ENCODE measurements at places on chromosomes 4 and X. TPM values are rescaled to one million over a fixed set of nuclear protein-coding genes. Genes with fewer than 3 reads are reported as not detected.

GAK gene
- total RNA-seq: 52.4 TPM

IL1RAPL2 gene
- total RNA-seq: not detected

COL25A1 gene
- total RNA-seq: 7.8 TPM

ABRAXAS1 gene
- 25.6 TPM for total RNA-seq

CLDN34 gene
- total RNA-seq: 0.66 TPM

ARL9 gene
- 0.14 TPM for total RNA-seq

VCX gene
- not detected for total RNA-seq

PLXNB3 gene
- 7.0 TPM for total RNA-seq

RASL11B gene
- not detected for total RNA-seq

ANOS1 gene
- 2.3 TPM for total RNA-seq

PABPC1L2B gene
- total RNA-seq: not detected

PGK1 gene
- total RNA-seq: 437 TPM

TRAM1L1 gene
- 0.57 TPM for total RNA-seq

ZAR1 gene
- not detected for total RNA-seq

SSX1 gene
- not detected for total RNA-seq

TMEM150C gene
- 3.1 TPM for total RNA-seq

GPM6B gene
- 1.3 TPM for total RNA-seq

ZNF330 gene
- 31.1 TPM for total RNA-seq

ZCCHC18 gene
- total RNA-seq: 1.7 TPM

XG gene
- total RNA-seq: 0.80 TPM

SUPT20HL2 gene
- not detected for total RNA-seq

USP51 gene
- total RNA-seq: 1.5 TPM

IQCM gene
- not detected for total RNA-seq

HTN1 gene
- total RNA-seq: not detected

NEXMIF gene
- not detected for total RNA-seq

CD40LG gene
- total RNA-seq: not detected

COL4A6 gene
- 2.1 TPM for total RNA-seq

TLL1 gene
- total RNA-seq: 15.2 TPM

UBA6 gene
- total RNA-seq: 174 TPM

ABCB7 gene
- total RNA-seq: 31.5 TPM

ERVMER34-1 gene
- not detected for total RNA-seq

HHIP gene
- total RNA-seq: 792 TPM

CHST7 gene
- 20.1 TPM for total RNA-seq

ADRA2C gene
- not detected for total RNA-seq

HS6ST2 gene
- total RNA-seq: not detected

DCAF12L1 gene
- 2.2 TPM for total RNA-seq

CSAG3 gene
- total RNA-seq: not detected

RENBP gene
- total RNA-seq: 3.1 TPM

ALB gene
- 0.13 TPM for total RNA-seq

CSN1S1 gene
- not detected for total RNA-seq

SRPX gene
- 330 TPM for total RNA-seq

LAGE3 gene
- total RNA-seq: 12.9 TPM
